ENCODE measurements at places on chromosomes 7 and 10.

- no peak for DNase-seq
Measured at GRCh38 chr7:1536743-1537534, 6.4 kb downstream of the MAFK start.

DNA sequence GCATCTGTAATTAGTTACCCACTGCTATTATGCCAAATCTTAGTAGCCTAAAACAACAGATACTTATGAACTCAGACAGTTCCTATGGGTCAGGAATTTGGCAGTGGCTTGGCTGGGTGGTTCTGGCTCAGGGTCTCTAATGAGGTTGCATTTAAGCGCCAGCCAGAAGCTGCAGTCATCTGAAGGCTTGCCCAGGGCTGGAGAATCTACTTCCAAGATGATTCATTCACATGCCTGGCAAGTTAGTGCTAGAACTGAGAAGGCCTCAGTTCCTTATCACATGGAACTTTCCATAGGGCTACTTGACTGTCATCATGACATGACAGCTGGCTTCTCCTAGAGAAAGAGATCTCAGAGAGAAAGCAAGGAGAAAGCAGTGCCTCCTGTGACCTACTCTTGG lies 121.3 kb downstream of the AVL9 start:
- DNase-seq: no peak

- no peak for DNase-seq
Measured at GRCh38 chr7:112995059-112995824, 91.4 kb downstream of the GPR85 start.

DNA sequence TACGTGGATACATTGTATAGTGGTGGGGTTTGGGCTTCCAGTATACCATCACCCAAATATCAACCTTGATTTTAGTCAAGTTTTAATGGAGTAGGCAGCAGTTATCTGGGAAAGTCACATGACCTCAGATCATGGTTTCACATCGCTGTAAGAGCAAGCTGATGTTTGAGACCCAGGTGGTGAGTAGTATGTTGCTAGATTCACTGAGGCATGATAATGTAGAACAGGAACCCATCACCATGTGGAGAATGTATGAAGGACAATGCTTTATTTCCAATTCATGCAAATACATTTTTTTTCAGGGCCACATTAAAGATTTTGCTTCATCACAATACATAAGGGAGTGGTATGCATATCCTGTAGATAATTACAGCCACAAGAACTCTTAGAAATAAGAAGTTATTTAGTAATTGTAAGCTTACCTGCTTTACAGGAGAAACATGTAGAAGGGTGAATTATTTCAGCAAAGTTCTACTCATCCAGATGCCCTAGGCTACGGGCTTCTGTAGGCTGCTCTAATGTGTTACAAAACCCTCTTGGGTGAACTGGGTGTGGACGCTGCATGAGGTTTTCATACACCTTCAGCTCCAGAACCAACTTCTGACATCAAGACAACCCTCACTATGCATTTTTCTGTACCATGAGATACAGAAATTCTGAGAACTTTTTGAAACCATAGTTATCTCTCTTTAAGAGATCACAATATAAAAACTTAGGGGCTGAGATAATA lies 27.6 kb upstream of the LAMB4 start:
- DNase-seq: no peak

- DNase-seq: peak; percentile 17
Measured at GRCh38 chr7:29370531-29371314, 176.1 kb downstream of the CHN2 start.

GRCh38 chr10:110260746-110261477 lies 43.8 kb downstream of the SMNDC1 start:
- no peak for DNase-seq

DNA sequence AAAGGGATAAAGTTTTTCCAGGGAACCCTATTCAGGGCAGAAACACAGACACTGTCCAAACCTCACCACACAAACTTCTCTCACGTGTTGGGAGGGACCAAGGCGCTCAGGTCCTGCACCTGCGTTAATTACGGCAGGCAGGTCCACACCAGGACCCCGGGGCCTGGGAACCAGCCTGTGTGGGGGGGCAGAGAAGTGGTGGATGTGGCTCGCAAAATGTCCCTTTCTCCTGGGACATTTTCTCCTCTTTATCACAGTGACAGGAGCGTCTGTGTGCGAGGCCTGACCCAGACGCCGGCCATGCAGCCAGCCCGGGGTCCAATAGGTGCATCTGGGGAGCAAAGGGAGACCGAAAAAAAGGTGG lies 73.4 kb upstream of the ZNF722 start:
- DNase-seq: no peak

DNA sequence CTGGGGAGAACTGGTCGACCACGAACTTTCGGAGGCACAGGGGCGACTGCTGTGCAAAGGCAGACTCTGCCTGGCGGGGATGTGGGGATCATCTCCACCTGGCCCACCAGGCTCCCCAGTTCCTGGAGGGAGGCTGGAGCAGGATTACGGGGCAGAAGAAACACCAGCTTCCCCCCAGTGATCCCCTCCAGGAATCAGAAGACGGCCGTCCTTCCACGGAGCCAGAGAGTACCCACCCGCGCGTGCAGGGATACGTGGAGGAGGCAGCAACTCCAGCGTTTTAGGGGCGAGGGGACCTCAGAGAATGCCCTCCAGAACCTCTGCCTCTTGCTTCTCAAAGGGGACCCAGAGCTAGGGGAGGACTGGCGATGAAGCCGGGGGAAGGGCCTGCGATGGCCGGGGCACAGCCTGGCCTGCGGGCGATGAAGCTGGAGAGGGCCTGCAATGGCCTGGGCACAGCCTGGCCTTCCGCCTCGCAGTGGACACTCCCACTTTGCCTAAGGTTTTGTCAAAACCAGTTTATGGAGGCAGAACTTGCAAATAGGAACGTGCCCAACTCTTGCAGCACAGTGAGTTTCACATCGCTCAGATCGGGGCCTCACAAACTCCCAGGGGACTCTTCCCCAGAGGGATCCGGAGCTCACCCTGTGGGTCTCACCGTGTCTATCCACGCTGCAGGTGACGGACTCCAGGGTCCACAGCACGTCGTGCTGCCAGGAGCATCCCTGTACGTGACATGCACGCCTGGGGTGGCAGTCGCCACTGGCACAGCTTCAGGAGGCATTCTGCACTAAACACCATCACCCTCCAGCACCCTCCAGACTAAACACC lies 77.9 kb upstream of the PDGFA start:
- no peak for DNase-seq

- no peak for DNase-seq
Measured at GRCh38 chr10:129844216-129844766, 119.8 kb downstream of the EBF3 start.

GRCh38 chr7:11469028-11469745 lies 362.8 kb downstream of the THSD7A start:
- no peak for DNase-seq

DNA sequence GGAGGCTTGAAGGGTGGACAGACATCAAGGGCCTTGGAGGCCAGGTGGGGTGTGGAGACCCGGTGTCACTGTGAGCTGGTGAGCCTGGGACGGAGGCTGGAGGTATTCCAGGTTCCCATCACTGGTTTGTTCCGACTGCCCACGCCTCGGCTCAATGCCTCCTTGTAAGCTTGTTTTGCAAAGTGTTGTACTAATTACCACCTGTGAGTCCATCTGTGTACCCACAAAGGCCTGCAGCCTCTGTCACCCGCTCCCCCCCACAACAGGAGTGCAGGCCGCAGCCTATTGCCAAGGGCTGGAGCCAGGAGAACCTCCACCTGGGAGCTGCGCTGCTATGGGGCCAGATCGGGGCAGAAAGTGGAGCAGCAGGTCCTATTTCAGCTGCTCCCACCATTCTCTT lies 521.8 kb upstream of the DPP6 start:
- DNase-seq: no peak

- DNase-seq: no peak
Measured at GRCh38 chr10:2460812-2461211, 606.5 kb upstream of the PFKP start.

All from NCI-H1436 (cell line).